Stimulated activated CD4-positive, alpha-beta T cell treated with anti-CD3 and anti-CD28 coated beads, Interleukin-1b, Interleukin-23, amount 100 ng/mL, for 48 hours (primary cell): ENCODE measurements at places on chromosomes 3 and 15.

GRCh38 chr3:46926447-46926846 lies 48.9 kb downstream of the PTH1R start:
- no peak for DNase-seq

GRCh38 chr15:71571641-71572040 lies 238.7 kb upstream of the NR2E3 start:
- no peak for DNase-seq

GRCh38 chr3:100088735-100089368 lies 25.4 kb downstream of the FILIP1L start:
- DNase-seq: no peak

GRCh38 chr3:10164546-10165393 lies at the start of gene IRAK2:
Gene IRAK2 (plus strand): TSS chr3:10164919. CDS start chr3:10164955, 36 bp downstream.
- DNase-seq: peak; percentile 32

DNA sequence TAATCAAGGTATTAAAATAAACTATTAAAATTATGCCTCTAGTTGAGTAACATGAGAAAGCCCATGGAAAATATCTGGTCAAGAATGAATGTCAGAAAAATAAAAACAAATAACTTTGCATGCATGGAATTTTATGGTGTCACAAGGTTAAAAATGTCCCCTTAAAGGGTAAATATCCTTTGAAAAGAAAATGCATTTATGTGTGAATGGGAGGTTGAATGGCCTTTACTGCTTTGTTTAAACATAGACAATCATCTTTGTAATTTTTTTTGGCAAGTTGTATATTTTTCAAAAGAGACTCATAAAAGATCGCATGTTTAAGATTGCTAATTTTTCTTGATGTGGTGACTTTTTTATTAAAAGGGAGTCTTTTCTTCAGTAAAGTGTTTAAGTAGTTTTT lies 564.2 kb downstream of the NR2F2 start:
- DNase-seq: no peak

DNA sequence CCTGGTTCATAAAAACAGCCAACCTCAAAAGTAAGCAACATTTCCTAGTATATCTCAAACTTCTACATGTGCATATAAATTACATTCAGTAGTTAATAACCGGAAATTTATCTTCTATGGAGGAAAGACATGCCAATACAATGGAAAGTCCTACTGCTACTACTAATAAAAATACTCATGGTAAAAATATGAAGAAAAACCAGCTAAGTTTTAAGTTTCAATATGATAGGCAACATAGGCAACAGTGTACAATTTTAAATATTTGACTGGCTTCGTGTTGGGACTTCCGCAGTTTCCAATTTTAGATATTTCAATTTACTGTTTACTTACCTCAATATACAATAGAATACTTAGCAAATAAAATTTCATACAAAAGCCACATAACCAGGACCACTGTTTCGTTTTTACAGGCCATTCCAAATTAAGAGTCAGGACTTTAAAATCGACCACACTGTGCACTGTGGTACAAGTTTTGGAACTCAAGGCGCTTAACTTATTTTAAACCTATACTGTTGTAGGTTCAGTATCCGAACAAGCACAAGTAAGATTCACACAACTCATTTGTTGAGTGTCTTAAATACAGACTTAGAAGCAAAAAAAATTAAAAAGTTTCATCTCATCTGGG lies 2.9 kb downstream of the NAA50 start:
- DNase-seq: no peak

GRCh38 chr3:14768881-14769280 lies 49.9 kb upstream of the FGD5 start:
- DNase-seq: no peak
